ENCODE measurements at places on chromosomes 2 and 18.

- DNase-seq, result no peak
These were observed 359.9 kb upstream of the FANCL start for GRCh38 chr2:58601017-58601416.

- DNase-seq, result no peak
These were observed 245.0 kb upstream of the FN1 start for GRCh38 chr2:215680605-215681598.

DNA sequence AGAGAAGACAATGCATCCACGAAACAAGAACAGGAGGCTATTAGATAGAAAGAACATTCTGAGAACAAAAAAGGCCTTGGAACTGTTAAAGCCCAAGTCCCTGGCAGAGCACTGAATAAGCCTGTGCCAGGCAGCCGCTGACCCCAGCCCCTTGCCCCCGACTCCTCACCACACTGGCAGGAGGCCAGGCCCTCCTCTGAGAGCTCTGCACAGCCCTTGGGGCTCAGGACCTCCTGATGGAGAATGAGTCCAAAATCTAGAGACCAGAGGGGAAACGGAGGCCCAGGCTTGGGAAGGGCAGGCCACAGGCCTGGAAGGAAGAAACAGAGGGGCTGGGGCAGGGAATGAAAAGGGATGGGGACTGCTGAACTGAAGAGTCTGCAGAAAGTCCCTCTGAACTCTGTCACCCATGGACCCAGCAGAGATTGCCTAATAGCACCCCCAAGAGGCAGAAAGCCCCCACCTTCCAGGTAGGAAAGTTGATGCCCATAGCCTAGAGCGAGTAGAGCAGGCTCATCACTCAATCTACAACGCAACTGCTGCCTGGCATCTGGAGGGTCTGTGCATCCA is 18.3 kb upstream of the TNS1 start:
- DNase-seq, result no peak

DNA sequence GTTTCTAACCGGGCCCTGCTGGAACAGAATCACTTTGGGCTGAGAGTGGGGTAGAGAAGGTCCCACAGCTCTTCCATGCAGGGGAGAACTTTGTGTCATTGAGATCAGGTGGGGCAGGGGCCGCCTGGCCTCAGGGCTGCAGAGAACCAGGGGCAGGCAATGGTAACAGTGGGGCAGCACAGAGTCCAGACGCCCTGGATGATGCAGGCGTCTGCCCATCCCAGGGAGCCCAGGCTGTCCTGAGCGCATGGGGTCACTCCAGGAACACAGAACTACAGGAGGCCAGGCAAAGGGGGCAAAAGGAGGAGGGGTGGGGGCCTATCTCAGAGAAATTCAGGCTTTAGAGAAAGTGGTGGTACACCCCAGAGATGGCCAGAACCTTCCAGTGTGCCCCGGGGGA is 121.3 kb downstream of the NDUFA10 start:
- DNase-seq, result no peak

DNA sequence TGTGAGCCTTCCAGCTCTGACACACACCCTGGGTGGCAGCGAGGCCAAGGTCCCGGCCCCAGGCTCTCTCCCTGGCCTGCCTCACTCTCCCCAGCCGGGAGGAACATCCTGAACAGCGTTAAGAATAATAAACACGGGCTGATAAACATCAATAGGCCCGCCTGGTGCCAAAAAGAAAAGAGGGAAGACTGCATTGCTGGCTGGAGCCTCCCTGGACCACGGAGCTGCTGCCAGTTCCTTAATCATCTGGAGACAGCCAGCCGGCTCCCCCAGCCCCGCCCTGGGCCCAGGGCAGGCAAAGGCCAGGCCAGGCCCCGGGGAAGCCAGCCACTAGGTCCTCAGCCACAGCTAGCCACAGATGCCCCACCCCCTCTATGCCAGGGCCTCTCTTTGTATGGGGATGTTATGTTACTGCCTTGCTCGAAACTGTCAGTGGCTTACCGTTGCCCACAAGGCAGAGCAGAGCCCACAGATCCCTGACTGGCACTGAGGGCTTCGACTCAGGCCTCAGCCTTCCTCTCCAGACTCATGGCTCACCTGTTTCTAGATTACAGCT is 293.7 kb downstream of the DYSF start:
- no peak for DNase-seq

DNA sequence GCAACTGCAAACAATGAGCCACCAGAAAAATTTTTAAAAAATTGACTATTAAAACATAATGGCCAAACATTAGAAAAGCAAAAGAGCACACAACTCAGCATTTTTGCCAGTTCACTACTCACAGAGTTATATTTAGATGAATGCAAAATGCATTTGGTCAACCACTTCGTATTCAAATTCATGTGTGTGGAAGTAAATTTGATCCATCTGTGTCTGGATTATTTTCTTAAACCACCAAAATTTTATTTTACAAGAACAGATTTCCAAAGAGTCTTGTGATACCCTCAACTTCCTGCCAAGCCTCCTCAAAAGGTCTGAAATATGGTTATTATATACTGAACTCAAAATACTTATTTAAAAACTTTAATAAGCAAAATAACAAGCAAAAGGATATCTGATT is 57.4 kb downstream of the PPP1R1C start:
- no peak for DNase-seq

DNA sequence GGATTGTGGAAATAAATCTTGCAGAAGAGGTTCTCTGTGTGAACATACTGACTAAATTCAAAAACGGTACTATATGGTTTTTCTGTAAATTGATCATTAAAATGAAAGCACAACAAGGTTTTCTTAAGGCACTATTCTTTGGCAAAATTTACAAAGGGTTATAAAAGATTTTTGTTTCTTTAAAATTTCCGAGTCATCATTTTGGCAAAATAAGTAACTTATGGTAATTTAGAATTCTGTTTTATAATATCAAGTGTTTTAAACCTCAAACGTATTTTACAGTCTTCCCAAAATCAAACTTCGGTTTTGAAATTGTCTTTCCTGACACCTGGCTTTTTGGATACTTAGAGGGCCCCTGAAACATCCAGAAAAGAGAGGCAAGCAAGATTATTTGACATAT is 101.9 kb upstream of the TFPI start:
- no peak for DNase-seq

- DNase-seq, result no peak
These were observed 39.9 kb upstream of the INHBB start for GRCh38 chr2:120305937-120306490.

- DNase-seq, result no peak
These were observed 232.0 kb downstream of the SH3BP4 start for GRCh38 chr2:235183786-235184185.

- no peak for DNase-seq
These were observed 144.9 kb downstream of the DDX1 start for GRCh38 chr2:15736396-15737180.

DNA sequence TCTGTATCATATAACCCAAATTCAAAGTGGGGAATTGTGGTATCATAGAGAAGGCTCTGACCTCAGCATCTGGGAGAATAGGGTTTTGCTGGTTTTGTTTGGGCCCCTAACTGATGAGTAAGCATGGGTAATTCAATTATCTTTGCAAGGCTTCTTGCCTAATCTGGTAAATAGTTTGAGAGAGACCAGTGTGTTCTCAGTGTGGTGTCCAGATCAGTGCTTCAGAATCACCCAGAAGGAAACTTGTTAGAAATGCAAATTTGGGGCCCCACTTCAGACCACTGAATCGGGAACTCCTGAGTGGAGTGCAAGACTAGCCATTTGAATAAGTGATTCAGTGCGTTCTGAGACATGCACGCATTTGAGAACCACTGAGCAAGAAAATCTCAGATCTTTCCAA is 282.7 kb downstream of the EPHA4 start:
- no peak for DNase-seq

DNA sequence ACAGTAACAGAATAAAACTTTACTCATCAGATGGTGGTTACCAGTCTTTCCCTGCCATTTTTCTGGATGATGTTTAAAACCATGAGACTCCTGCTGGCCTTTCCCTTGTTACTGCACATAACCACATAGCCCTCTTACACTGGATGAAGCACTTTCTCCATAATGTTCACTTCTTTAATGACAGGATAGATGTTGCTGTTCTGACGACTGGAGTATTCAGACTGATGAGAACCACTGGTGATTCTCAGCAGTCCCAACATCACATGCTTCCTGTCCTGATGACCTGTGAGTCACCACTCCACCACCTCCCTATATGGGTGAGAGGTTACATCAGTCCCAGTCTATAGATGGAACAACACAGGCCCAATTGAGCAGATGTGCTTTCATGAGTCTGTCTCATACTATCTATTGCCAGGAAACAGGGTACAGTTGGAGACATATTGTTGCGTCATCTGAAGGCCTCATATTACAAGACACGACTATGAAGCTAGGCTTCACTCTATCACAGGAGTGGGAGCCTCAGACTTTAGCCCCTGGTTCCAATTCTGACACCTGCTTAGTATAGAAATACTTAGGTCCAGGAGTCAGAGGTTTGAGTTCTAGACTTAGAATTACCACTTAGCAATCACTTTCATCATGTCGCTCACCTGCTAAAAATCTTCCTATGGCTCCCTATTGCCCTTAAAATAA is 145.7 kb upstream of the KLF7 start:
- DNase-seq, result peak; percentile 93

GRCh38 chr18:52367953-52368742 is 28.2 kb downstream of the DCC start:
- DNase-seq, result no peak

DNA sequence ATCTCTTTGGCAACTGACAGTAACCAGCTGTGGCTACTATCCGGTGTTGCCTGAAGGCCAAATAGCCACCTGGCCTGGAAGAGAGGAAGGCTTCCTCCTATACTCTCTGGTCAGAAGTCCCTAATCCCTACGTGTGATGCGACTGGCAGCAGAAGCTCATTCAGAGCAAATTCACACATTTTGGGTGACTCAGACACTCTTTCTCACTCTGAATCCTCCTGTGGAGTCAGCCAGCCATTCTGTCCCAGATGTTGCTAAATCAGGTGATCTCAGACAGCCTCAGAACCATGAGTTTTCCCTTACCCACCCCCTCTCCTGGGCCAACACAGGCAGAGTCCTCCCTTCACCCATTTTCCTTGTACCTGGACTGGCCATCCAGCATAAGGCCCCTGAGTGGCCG is 34.7 kb downstream of the CFAP53 start:
- no peak for DNase-seq

DNA sequence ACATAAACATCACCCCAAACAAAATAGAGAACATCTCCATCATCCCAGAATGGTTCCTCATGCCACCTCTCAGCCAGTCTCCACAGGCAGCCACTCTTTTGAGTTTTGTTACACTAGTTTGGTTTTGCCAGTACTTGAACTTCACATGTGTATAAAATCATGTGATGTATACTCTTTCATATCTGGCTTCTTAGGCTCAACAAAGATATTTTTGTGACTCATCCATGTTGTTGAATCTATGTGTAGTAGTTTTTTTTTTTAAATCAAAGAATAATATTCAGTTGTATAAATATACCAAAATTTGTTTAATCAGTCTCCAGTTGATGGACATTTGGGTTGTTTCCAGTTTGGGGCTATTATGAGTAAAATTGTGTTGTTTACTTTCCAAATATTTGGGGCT is 75.9 kb downstream of the PMS1 start:
- no peak for DNase-seq

- DNase-seq, result no peak
These were observed 26.0 kb upstream of the IGFBP2 start for GRCh38 chr2:216607277-216607560.

GRCh38 chr2:111653103-111653624 is 230.8 kb downstream of the ANAPC1 start:
- no peak for DNase-seq

- DNase-seq, result no peak
These were observed 126.4 kb upstream of the TLK1 start for GRCh38 chr2:171287036-171287571.

GRCh38 chr2:229974266-229974665 is 52.0 kb downstream of the FBXO36 start:
- DNase-seq, result peak; percentile 24

- no peak for DNase-seq
These were observed 17.2 kb upstream of the CTDP1 start for GRCh38 chr18:79662439-79662838.

GRCh38 chr2:19355416-19355821 is 3.0 kb downstream of the OSR1 start:
- no peak for DNase-seq

DNA sequence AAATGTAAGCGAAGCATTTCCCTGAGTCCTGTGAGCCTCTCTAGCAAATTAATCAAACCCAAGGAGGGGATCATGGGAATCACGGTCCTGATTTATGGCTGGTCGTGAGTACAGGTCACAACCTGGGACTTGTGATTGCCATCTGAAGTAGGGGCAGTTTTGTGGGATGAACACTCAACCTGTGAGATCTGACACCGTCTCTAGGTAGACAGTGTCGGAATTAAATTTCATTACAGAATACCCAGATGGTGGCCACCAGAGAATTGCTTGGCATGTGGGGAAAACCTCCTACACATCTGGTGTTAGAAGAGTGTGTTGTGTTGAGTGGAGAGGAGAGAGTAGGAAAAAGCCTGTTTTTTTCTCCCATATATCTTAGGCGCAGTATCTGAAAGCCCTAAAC is 12.5 kb downstream of the CAPN14 start:
- DNase-seq, result no peak

GRCh38 chr2:85269959-85270358 is 57.8 kb downstream of the TGOLN2 start:
- no peak for DNase-seq

DNA sequence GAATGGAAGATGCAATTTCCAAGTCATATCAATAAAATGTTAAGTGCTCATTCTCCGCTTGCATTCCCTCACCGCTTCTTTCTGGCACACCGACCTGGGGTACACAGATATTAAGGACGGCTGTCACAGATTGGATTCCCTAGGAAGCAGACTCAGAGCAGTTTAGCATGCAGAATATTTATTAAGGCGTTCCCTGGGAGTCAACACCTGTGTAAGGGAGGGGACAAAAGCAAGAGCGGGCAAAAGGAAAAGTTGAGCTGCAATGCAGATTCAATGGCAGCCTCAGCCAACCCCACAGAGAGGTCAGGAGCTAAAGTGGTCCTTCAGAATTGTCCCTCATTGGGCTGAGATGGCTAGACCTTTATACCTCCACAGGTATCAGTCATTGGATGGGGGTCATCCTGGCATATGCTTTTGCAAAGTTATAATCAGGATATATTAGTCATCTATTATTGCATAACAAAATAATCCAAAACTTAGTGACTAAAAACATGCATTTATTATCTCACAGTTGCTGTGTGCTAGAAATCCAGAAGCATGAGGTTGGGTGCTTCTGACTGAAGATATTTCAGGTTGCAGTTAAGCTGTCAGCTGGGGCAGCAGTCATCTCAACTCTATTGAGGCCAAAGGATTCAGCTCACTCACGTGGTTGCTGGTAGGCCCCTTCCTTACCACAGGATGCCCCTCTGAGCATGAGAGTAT is 27.0 kb upstream of the INO80D start:
- no peak for DNase-seq

DNA sequence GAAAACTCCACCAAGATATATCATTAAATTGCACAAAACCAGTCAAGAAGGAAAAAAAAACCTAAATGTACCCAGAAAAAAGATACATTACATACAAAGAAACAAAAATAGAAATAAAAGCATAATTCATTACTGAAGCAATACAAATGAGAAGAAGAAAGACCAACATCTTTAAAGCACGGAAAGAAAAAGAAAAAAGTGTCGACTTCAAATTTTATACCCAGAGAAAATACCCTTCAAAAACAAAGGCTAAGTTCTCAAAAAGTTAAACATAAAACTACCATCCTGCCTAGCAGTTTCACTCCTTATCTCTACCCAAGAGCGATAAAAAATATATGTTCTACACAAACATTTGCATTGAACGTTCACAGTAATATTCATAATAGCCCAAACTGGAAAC is 82.0 kb downstream of the ATAD2B start:
- DNase-seq, result no peak

Measured in AG04450 (cell line).